ENCODE measurements at places on chromosomes 2 and 18.

DNA sequence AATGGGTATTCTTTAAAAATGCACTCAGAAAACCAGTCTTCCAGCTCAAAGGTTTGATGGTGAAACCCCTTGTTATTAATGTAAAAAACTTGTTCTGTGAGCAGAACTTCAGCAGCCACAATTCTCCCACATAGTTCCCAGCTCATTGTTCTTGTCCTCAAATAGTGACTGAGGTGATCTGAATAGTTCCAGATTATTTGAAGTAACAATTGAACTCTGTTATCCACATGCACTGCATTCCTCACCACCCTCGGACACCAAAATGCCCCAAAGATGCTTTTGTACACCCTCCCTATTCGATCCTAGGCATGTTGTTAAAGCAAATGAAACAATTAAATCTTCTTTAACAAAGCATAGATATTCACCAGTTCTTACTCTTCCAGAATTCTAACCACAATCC lies 2186.8 kb upstream of the CELF4 start:
- H3K4me1 ChIP-seq, result peaks cover 15% of the 10 kb centered on the region
- H3K27me3 ChIP-seq, result peaks cover 3% of the 10 kb centered on the region
- H3K4me3 ChIP-seq, result no peak overlapping the region

DNA sequence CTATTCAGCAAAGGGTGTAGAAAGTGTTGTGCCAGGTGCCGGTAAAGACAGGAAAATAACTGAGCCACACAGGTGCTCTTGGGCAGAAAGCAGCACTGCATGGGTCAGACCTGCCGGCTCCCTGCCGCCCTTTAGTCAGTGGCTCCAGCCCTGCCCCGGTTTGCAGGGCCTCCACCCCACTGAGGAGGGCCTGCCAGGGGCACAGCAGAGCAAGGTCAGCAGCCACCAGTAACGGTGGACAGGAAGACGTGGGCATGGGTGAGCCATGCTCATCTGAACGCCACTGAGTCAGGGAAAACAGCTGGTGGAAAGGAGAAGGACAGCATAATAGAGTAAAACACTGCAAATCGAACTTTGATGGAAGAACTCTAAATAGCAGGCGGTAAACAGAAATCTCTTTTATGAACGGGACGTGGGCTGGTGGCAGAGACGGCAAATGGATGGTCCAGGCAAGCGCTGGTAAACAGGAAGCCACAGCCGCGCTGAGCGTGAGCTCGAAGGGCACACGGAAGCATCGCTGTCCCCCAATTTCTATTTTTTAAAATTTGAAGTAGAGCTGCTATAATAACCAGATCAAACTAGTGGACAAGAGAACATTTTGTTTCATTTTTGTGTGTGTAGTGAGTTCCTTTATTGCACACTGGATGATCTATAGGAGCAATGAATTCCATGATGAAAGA lies 141.8 kb upstream of the ALKAL2 start:
- no peak overlapping the region for H3K27ac ChIP-seq
- H3K4me3 ChIP-seq, result no peak overlapping the region
- H3K4me1 ChIP-seq, result peaks cover 4% of the 10 kb centered on the region
- H3K27me3 ChIP-seq, result peaks cover 12% of the 10 kb centered on the region

- peaks cover 5% of the 10 kb centered on the region for H3K36me3 ChIP-seq
- DNase-seq, result peak; percentile 85
- peak overlapping the region; percentile 94 for H3K27ac ChIP-seq
- no peak overlapping the region for H3K4me3 ChIP-seq
Observed at GRCh38 chr2:173184031-173185004, 108.7 kb downstream of the MAP3K20 start.

- no peak overlapping the region for H3K27ac ChIP-seq
- peaks cover 2% of the 10 kb centered on the region for H3K36me3 ChIP-seq
- no peaks in the 10 kb centered on the region for H3K27me3 ChIP-seq
- H3K4me1 ChIP-seq, result no peaks in the 10 kb centered on the region
- H3K4me3 ChIP-seq, result no peak overlapping the region
Observed at GRCh38 chr2:119338826-119339561, 27.6 kb downstream of the C2orf76 start.

- no peak overlapping the region for H3K27ac ChIP-seq
- peak overlapping the region; percentile 66 for H3K4me3 ChIP-seq
- no peak for DNase-seq
- H3K27me3 ChIP-seq, result peaks cover 21% of the 10 kb centered on the region
Observed at GRCh38 chr2:133266041-133266925, 302.0 kb downstream of the NCKAP5 start.

GRCh38 chr2:32375228-32375892 lies 18.5 kb downstream of the BIRC6 start:
- no peaks in the 10 kb centered on the region for H3K36me3 ChIP-seq
- peaks cover 22% of the 10 kb centered on the region for H3K4me1 ChIP-seq
- no peak overlapping the region for H3K27ac ChIP-seq
- H3K27me3 ChIP-seq, result no peaks in the 10 kb centered on the region

- no peak for DNase-seq
- H3K27ac ChIP-seq, result no peak overlapping the region
- H3K4me3 ChIP-seq, result no peak overlapping the region
- no peaks in the 10 kb centered on the region for H3K4me1 ChIP-seq
Observed at GRCh38 chr2:147595200-147595599, 249.6 kb upstream of the ACVR2A start.

GRCh38 chr2:229956491-229956890 lies 34.2 kb downstream of the FBXO36 start:
- H3K27me3 ChIP-seq, result no peaks in the 10 kb centered on the region
- H3K4me3 ChIP-seq, result no peak overlapping the region
- no peak for DNase-seq

GRCh38 chr2:100234141-100234540 lies 88.2 kb downstream of the LONRF2 start:
- DNase-seq, result no peak
- no peaks in the 10 kb centered on the region for H3K27me3 ChIP-seq
- no peaks in the 10 kb centered on the region for H3K36me3 ChIP-seq
- peak overlapping the region; percentile 9 for H3K27ac ChIP-seq
- H3K4me3 ChIP-seq, result no peak overlapping the region

DNA sequence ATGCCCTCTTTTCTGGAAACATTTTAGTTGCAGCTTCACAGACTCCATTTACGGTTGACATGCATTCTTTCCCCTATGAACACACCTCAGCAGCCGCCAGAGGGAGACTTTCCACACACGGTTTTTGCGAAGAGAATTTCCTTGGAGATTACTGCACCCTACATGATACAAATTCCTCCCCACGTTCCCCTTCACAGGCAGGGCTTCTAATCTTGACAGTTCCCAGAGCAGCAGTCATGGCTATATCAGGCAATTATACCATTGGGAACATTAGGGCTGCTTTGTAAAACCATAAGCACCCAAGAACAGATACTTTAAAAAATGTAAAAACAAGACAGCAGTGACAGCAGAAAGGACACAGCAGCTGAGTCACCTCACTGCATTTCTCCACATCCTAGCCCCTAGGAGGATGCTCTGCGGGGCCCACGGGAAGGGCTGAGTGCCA lies 253.8 kb downstream of the TGIF1 start:
- DNase-seq, result no peak
- no peak overlapping the region for H3K27ac ChIP-seq
- peaks cover 4% of the 10 kb centered on the region for H3K4me1 ChIP-seq
- no peaks in the 10 kb centered on the region for H3K36me3 ChIP-seq
- H3K27me3 ChIP-seq, result peaks cover 45% of the 10 kb centered on the region

DNA sequence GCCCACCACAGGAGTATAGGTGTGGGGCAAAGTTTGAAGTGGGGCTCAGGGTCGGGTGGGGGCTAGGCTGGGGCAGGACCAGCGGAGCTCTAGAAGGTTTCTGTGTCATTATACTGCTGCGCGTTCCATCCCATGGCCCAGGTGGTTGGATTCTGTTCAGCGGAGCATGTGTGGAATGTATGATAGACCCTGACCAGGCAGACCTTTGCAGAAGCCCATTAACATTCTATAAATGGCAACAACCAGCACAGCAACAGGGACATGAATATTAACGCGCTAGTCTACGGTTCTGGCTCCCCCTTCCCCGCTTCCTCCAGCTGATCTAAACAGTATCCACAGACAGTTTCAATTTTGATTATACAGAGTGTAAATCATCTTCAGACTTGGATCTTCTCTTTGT lies 4.1 kb upstream of the PRKCE start:
- H3K27ac ChIP-seq, result no peak overlapping the region
- peaks cover 22% of the 10 kb centered on the region for H3K4me1 ChIP-seq
- no peak for DNase-seq
- H3K4me3 ChIP-seq, result no peak overlapping the region

DNA sequence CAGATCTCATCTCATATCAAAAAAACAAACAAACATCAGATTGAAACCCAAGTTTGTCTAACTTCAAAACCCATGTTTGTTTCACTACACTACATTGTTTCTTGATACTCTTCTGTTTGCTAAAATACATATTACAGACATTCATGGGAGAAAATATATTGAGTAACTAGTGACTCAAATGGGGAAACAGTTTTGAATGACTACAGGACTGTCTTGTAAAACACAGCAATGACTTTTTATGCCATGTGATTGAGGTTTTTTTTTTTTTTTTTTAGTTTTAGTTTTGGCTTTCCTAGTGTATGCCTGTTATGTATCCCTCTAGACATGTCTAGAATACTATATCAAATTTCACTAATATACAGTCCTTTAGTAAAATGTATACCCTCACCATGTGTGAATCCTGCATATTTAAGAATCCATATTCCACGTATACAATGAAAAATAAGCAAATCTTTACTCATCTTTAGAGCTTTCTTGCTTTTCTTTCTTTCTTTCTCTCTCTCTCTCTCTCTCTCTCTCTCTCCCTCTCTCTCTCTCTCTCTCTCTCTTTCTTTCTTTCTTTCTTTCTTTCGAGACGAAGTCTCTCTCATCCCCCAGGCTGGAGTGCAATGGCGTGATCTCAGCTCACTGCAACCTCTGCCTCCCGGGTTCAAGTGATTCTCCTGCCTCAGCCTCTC lies 46.6 kb upstream of the SERTAD2 start:
- no peak overlapping the region for H3K4me3 ChIP-seq
- peaks cover 30% of the 10 kb centered on the region for H3K4me1 ChIP-seq
- no peaks in the 10 kb centered on the region for H3K36me3 ChIP-seq
- H3K27ac ChIP-seq, result no peak overlapping the region

GRCh38 chr18:74498712-74499627 lies 2.8 kb downstream of the CNDP2 start:
- peaks cover 28% of the 10 kb centered on the region for H3K4me1 ChIP-seq
- peak overlapping the region; percentile 42 for H3K27ac ChIP-seq
- peak overlapping the region; percentile 8 for H3K4me3 ChIP-seq
- DNase-seq, result no peak
- peaks cover 4% of the 10 kb centered on the region for H3K27me3 ChIP-seq

DNA sequence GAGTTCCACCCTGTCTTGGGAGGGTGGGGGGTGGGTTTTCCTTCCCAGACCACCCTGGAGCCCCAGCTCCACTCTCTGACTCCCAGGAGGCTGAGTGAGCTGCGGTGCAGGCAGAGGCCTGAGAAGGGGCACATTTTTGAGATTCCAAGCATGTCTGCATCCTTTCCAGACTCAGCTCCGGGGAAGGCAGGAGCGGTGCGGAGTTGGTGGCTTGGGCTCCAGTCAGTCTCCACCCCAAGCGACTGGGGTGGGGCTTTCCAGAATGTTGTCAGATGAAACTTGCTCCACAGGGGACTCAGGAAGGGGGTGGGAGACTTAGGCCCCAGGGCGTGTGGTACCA lies 44.2 kb upstream of the HS6ST1 start:
- H3K36me3 ChIP-seq, result no peaks in the 10 kb centered on the region
- DNase-seq, result no peak
- H3K27me3 ChIP-seq, result no peaks in the 10 kb centered on the region

DNA sequence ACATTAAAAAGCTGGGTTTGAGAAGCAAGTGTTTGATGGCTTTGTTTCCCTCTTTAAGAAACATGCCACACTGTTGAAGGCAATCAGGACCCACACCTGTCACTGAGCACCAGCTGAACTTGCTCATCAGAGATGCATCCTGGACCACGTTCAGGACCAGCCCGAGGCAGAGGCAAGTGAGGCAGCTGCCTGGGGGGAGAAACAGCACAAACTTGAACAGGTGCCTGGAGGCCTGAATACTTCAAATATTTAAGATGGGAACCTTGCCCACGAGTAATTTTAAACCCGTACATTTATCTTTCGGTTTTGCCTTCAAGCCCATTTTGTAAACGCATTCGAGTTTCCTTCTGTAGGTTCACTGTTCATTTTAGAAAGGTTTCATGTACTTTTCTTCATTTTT lies 421.3 kb downstream of the NYAP2 start:
- H3K27me3 ChIP-seq, result no peaks in the 10 kb centered on the region
- no peaks in the 10 kb centered on the region for H3K36me3 ChIP-seq
- H3K4me1 ChIP-seq, result no peaks in the 10 kb centered on the region
- H3K4me3 ChIP-seq, result no peak overlapping the region

DNA sequence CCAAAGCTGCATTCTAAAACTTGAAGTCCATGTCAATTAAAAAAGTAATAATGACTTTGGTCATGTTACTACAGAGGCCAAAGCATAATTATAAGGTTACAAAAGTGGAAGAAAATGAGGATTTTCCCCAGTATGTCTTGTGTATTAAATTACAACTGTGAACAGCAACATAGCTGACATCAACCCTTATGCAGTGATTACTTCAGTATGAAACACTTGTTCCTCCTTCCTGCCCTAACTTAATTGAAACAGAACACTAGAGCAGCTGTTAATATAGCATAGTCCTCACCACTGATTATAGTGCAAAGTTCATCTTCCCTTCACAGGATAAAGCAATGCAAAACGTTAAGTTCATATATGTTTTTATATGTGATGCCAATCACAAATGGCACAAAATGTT lies 29.9 kb downstream of the EPB41L3 start:
- no peak overlapping the region for H3K27ac ChIP-seq
- peaks cover 44% of the 10 kb centered on the region for H3K4me1 ChIP-seq
- DNase-seq, result no peak
- no peak overlapping the region for H3K4me3 ChIP-seq
- no peaks in the 10 kb centered on the region for H3K36me3 ChIP-seq

DNA sequence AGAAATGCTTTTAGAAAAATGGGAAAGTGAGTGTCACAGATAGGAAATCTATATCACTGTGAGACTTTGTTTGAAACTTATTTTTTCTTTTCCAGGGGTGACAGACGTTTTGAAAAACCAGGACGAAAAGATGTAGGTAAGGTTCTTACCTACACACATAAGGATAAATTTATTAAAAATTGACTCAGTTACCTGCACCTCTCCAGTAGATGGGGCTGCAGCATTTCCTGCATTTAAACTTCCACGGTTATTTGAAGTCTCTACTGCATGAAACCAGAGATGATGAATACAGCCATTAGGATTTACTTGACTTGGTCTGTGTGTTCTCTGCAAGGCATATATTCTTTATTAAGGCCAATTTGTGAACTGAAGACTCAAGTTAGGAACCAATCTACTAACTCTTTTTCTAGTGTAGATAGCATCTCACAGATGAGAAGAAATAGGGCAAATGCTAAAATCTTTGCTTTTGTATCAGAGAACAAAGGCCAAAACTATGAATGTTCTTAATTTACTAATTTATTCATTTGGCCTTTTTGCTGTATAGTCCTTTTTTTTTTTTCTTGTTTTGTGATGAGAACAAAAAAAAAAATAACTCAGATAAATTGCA lies 15.0 kb downstream of the KCNJ13 start:
- H3K27ac ChIP-seq, result no peak overlapping the region
- peaks cover 48% of the 10 kb centered on the region for H3K36me3 ChIP-seq
- H3K4me1 ChIP-seq, result peaks cover 4% of the 10 kb centered on the region
- no peak for DNase-seq
- H3K27me3 ChIP-seq, result no peaks in the 10 kb centered on the region

- H3K36me3 ChIP-seq, result no peaks in the 10 kb centered on the region
- no peaks in the 10 kb centered on the region for H3K27me3 ChIP-seq
- DNase-seq, result no peak
- H3K4me3 ChIP-seq, result no peak overlapping the region
Observed at GRCh38 chr2:41941831-41942230, 106.0 kb upstream of the PKDCC start.
